Bronchial epithelial cell (primary cell): ENCODE measurements at places on chromosomes 5 and 9.
A peak's percentile ranks its signal among the peaks of the same experiment; 100 is the strongest.

DNA sequence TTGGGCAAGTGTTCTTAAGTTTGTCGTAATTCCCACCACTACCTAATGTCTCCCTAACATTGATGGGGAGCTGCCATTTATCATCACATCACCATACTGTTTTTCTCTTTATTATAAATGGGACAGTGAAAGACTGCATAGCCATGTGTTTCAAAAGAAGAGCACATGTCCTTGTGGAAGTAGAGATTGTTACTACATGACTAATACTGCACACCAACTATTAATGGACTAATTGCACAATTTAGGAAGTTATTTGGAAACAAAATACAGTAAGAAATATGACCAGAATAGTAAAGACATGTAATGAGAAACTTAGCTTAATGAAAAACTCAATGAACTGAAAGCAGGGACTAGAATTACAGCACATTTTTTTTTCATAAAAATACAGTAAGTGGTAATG, 12.0 kb upstream of the ELOVL7 start:
- peak; percentile 87 for DNase-seq

GRCh38 chr9:68751556-68751955, 46.5 kb downstream of the PIP5K1B start:
- no peak for DNase-seq

DNA sequence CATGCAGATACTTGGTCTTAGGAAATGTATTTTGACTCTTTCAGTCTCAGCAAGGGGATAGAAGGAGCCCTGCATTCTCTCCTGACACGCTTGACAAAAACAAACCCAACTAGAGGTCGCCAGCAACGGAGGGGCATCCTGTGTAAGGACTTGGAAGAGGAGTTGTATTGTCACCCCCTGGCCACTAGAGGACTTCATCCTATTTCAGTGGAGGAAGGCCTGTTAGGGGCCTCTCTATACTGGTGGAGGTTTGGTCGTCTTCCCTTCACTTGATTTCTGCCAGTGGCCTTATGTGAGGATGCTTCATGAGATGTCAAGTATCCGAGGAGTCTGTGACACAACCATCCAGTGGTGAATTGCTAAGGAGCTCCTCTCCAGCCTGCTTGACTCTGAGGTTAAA, 122.8 kb upstream of the STC2 start:
- DNase-seq, result no peak

DNA sequence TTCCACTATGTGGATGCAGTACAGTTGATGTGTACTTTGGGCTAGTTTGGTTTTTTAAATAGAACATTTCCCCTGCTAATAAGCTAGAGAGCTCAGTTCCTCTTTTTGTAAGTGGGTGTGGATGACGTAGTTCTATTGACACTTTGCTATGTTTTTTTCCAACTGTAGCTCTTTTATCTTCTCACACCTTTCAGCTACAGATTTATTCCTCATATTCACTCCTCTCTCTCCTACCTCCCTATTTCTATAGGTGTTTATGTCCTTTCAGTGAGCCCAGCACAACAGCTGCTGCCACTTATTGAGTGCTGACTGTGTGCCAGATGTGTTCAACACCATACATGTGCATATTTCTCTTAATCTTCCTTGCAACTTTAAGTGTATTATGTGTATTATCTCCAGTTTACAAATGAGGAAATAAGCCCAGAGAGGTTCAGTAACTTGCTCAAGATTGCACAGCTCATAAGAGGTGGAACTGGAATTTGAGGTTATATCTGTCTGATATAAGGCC, 215.7 kb downstream of the SEMA6A start:
- no peak for DNase-seq

DNA sequence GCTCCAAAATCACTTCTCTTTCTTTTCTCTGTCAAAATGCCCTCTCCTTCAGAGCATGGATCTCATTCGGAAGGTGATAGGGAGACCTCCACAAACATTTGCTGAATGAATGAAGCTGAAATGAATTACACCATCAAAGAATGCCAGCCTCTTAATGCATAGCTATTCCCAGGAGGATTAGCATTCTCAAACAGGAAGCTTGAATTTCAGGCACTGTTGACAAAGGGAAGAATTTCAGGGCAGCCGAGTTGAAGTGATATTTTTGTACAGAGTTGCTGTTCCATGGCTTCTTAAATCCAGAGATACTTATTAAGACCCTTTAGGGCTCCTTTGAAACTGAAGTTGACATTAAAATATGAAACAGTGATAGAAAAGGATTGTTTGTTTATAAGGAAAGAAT, 18.8 kb downstream of the HBEGF start:
- no peak for DNase-seq

- no peak for DNase-seq
Measured at GRCh38 chr9:23768861-23769260, 57.2 kb downstream of the ELAVL2 start.
